Osteocyte (in vitro differentiated cells): ENCODE measurements at places on chromosomes 11 and 22. TPM values are rescaled to one million over a fixed set of nuclear protein-coding genes. Genes with fewer than 3 reads are reported as not detected.

APOL5 gene
- total RNA-seq, result not detected in 2 replicates

MPZL2 gene
- total RNA-seq, result not detected in 2 replicates

VWA5A gene
- total RNA-seq, result 10.0 and 10.5 TPM in 2 replicates

- H3K36me3 ChIP-seq, result no peaks in the 10 kb centered on the region
- H3K4me3 ChIP-seq, result no peak overlapping the region
- DNase-seq, result no peak
- H3K4me1 ChIP-seq, result no peaks in the 10 kb centered on the region
- no peaks in the 10 kb centered on the region for H3K27me3 ChIP-seq
These were observed 334.5 kb downstream of the CTTN start for GRCh38 chr11:70732881-70733196.

ARHGAP8 gene
- total RNA-seq, result 0.89 and 1.5 TPM in 2 replicates

DNA sequence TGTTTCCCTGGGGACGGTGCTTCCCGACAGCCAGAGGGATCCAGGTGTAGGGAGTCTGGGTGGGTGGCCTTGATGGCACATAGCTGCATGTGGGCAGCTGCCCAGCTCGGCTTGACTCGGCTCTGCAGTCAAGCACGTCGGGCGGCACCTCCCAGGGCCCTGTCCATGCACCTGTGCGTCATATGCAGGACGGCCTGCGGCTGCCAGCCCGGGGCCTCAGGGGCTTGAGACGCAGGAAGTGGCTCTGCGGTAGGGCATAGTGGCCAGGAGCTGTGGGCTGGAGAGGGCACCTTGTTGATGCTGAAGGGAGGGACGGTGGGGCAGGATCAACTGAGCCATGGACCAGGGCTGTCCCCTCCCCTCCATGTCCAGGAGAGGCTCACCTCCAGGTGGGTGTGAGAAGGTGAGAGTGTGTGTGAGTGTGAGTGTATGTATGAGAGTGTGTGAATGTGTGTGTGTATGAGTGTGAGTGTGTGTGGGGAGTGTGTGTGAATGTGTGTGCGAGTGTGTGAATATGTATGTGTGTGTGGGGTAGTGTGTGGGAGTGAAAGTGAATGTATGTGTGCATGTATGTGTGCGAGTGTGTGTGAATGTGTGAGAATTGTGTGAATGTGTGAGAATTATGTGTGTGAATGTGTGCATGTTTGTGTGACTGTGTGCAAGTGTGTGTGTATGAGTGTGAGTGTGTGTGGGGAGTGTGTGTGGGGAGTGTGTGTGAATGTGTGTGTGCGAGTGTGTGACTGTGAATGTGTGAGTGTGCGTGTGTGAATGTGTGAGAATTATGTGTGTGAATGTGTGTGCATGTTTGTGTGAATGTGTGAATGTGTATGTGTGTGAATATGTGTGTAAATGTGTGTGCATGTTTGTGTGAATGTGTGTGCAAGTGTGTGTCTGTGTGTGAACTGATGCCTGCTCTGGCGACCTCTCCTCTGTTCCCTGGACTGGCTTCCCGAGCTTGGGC lies 5.7 kb upstream of the SUN2 start:
- no peak for DNase-seq
- no peak overlapping the region for H3K27ac ChIP-seq
- no peak overlapping the region for H3K4me3 ChIP-seq
- no peaks in the 10 kb centered on the region for H3K36me3 ChIP-seq
- H3K4me1 ChIP-seq, result peaks cover 29% of the 10 kb centered on the region

DNA sequence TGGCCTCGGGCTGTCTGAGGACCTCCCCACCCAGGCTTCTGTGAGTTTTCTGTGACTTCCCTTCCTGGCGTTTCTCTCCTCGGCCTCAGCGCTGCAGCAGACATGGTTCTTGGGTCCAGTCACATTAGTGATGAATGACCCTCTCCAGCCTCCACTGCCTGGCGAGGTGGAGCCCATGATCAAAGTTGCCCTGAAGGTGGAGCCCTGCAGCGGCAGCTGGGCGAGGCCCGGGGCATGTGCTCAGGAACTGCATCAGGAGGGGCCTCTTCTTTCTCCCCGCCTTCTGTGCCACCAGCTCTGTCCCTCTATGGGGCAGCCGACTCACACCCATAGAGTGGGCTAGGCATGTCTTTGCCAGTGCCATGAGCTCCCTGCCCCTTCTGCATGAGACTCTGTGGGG lies 1079.7 kb downstream of the TBC1D22A start:
- DNase-seq, result no peak
- H3K27me3 ChIP-seq, result no peaks in the 10 kb centered on the region
- H3K4me3 ChIP-seq, result no peak overlapping the region
- no peaks in the 10 kb centered on the region for H3K36me3 ChIP-seq
- H3K27ac ChIP-seq, result no peak overlapping the region

- DNase-seq, result peak; percentile 80
- no peak overlapping the region for H3K27ac ChIP-seq
- peaks cover 21% of the 10 kb centered on the region for H3K4me1 ChIP-seq
- no peak overlapping the region for H3K4me3 ChIP-seq
- peaks cover 51% of the 10 kb centered on the region for H3K36me3 ChIP-seq
- no peaks in the 10 kb centered on the region for H3K27me3 ChIP-seq
These were observed 36.2 kb upstream of the KRTAP5-7 start for GRCh38 chr11:71490731-71491390.

DNA sequence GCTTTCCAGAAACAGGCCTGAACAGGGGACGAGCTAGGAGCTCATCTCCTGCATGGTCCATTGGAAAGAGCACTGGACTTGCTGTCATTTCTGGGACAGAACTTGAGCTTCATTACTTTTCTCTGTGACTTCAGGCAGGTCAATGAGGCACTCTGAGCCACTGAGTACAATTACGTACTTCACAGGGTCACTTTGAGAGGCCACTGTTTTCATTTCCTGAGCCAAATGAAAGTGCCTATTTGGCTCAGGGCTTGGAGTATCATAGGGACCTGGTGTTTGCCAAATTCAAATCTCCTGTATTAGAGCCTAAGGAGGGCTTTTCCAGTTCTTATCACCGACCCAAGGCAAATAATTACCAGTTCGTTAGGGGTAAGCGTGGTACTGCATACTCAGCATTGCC lies 319.3 kb downstream of the CADM1 start:
- no peak overlapping the region for H3K4me3 ChIP-seq
- no peak for DNase-seq
- no peaks in the 10 kb centered on the region for H3K4me1 ChIP-seq
- no peak overlapping the region for H3K27ac ChIP-seq

ART1 gene
- not detected in 2 replicates for total RNA-seq

DNA sequence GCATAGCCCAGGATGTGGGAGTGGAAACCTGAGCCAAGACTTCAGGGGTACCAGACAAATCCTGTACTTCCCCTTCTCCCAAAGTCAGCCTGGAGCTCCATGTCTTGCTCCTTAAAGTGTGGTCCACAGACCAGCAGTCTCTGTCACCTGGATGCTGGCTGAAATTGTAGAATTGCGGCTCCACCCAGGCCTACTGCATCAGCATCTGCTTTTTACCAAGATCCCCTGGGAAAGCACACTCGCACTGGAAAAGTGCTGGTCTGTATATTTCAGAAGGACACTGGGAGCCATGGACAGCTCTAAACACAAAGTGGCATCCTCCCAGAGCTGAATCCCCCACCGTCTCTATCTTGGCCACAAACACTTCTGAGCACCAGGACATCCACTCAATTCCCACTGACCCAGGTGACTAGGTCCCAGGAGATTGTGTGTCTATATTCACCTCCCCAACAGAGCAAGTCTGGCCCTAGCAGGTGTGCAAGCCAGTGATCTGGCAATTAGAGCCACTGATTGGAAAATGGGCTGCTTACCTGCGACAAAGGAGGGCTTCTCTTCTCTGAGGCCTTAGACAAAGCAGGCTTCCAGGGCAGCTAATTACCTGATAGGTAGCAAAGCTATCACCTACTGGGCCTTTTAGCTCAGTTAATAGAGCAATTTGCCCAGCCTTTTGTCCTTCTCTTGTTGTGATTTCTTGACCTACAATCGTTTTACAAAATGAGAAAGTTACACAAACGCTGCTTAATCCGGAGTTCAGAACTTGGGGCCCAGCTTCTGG lies 443.3 kb downstream of the MN1 start:
- no peak overlapping the region for H3K4me3 ChIP-seq
- H3K27me3 ChIP-seq, result no peaks in the 10 kb centered on the region
- H3K36me3 ChIP-seq, result peaks cover 9% of the 10 kb centered on the region
- DNase-seq, result no peak
- no peak overlapping the region for H3K27ac ChIP-seq

GRCh38 chr11:69918938-69919650 lies 99.9 kb upstream of the FGF3 start:
- H3K27ac ChIP-seq, result no peak overlapping the region
- no peak overlapping the region for H3K4me3 ChIP-seq
- H3K4me1 ChIP-seq, result peaks cover 10% of the 10 kb centered on the region
- H3K36me3 ChIP-seq, result no peaks in the 10 kb centered on the region

GRCh38 chr11:93849751-93850593 lies 446 bp downstream of the VSTM5 start:
- H3K27ac ChIP-seq, result no peak overlapping the region
- no peak overlapping the region for H3K4me3 ChIP-seq
- H3K27me3 ChIP-seq, result no peaks in the 10 kb centered on the region
- peak; percentile 81 for DNase-seq
- H3K36me3 ChIP-seq, result no peaks in the 10 kb centered on the region

DNA sequence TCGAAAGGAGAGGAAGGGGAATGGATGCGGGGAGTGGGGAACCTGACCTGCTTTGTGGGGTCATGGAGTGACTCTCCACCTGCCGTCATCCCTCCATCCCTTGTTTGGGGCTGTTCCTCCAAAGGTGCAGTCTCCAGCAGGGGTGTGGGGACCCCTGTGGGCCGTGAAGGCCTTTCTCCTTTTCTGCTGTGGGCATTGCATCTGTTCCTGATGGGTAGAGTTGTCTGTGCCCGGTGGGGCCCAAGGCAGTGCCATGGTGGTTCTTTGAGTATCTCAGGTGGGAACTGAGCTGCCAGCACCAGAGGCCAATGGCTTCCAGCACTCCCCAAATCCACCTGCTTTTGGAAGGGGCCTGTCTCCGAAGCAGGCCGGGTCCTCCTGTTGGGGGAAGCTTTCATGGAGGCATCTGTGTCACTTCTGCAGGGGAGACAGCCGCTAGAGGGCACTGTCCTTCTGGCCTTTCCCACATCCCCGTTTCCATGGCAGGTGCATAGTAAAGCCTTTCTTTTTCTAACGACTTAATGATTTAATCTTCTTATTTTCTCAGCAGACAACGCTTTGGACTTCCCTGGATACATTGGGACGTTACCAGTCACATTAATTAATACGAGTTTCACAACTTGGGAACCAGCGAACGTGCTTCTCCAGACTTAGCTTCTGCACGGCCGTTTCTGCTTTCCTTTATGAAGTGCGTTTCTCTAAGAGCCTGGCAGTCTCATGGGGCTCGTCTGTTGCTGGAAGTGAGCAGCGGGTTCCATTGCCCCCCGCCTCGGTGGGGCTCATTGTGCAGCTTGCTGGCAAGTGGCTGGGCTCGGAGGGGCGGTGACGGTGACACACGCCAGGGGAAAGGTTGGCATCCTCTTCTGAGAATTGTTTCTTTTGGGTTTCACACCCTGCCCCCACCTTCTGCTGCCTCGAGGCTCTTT lies 57.1 kb downstream of the PARVB start:
- no peaks in the 10 kb centered on the region for H3K27me3 ChIP-seq
- no peaks in the 10 kb centered on the region for H3K36me3 ChIP-seq
- H3K4me3 ChIP-seq, result no peak overlapping the region
- no peaks in the 10 kb centered on the region for H3K4me1 ChIP-seq
- no peak overlapping the region for H3K27ac ChIP-seq

GRCh38 chr11:88169471-88169870 lies 5.8 kb downstream of the RAB38 start:
- DNase-seq, result no peak
- no peaks in the 10 kb centered on the region for H3K36me3 ChIP-seq
- H3K4me1 ChIP-seq, result peaks cover 2% of the 10 kb centered on the region
- H3K4me3 ChIP-seq, result no peak overlapping the region
- peaks cover 1% of the 10 kb centered on the region for H3K27me3 ChIP-seq
- H3K27ac ChIP-seq, result no peak overlapping the region

OR52I2 gene
- not detected in 2 replicates for total RNA-seq

GRCh38 chr11:30585892-30586250 lies 282 bp downstream of the MPPED2 start:
- no peaks in the 10 kb centered on the region for H3K36me3 ChIP-seq
- H3K27me3 ChIP-seq, result peaks cover 75% of the 10 kb centered on the region
- DNase-seq, result no peak
- H3K4me3 ChIP-seq, result peak overlapping the region; percentile 36
- H3K4me1 ChIP-seq, result peaks cover 12% of the 10 kb centered on the region

TEX54 gene
- not detected in 2 replicates for total RNA-seq

GRCh38 chr11:114033066-114033465 lies 26.4 kb upstream of the ZBTB16 start:
- H3K36me3 ChIP-seq, result no peaks in the 10 kb centered on the region
- H3K4me3 ChIP-seq, result no peak overlapping the region
- H3K27me3 ChIP-seq, result peaks cover 39% of the 10 kb centered on the region
- H3K27ac ChIP-seq, result no peak overlapping the region
- DNase-seq, result no peak

DNA sequence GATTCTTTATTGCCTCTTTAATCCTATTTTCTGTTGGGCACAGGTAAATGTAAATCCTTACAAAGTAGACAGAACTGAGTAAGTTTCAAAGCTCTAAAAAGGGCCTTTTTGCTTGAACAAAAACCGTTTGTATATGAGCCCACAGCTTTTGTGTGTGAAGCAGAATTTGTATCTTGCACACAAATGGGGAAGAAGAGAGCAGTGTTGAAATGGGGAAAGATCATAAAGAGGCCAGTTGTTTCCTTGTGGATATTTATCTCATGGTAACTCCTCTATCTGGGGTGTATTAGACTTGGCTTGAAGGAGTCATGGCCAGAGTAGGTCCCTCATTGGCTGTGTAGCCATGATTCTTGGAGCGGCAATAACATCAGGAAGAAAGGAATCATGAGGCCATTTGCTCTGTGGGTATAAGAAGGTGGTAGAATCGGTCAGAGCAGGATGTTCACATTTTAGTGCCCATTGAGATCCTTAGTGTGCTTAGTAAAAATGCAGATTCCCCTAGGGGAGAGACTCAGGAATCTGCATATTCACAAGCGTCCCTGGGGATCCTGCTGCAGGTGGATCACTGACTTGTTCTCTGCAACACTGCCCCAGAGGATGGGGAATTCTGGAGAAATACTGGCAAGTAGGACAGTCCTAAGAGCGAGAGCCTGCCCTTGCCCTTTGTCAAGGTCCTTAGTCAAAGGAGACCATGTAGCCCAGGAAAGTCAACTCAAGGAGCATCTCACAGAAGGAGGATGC lies 126.5 kb downstream of the LDLRAD3 start:
- peaks cover 29% of the 10 kb centered on the region for H3K4me1 ChIP-seq
- H3K36me3 ChIP-seq, result peaks cover 7% of the 10 kb centered on the region
- no peak overlapping the region for H3K4me3 ChIP-seq
- no peak for DNase-seq

OR4A16 gene
- not detected in 2 replicates for total RNA-seq

- H3K27ac ChIP-seq, result no peak overlapping the region
- no peak overlapping the region for H3K4me3 ChIP-seq
- DNase-seq, result no peak
- peaks cover 4% of the 10 kb centered on the region for H3K36me3 ChIP-seq
These were observed 58.4 kb upstream of the RASSF10 start for GRCh38 chr11:12950670-12951069.

DNA sequence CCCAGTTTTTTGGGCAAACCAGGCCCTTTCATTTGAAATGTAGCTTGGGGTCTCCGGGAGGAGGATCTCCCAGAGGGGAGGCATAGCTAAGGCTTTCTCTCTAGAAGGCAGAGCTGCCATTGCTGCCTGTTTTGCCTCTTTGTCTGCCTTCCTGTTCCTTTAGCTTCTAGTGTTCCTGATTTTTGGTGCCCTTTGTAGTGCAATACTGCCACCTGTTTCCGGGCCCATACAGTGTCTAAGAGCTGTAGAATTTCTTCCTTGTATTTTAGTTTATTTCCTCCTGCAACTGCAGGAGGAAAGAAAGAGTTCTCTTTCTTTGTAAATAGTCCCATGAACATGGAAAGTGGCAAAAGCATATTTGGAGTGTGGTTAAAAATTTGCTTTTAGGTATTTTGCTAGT lies 19.3 kb upstream of the GLYATL1 start:
- no peak overlapping the region for H3K27ac ChIP-seq
- no peaks in the 10 kb centered on the region for H3K36me3 ChIP-seq
- H3K4me3 ChIP-seq, result no peak overlapping the region
- DNase-seq, result no peak
- H3K27me3 ChIP-seq, result peaks cover 20% of the 10 kb centered on the region

CASP5 gene
- not detected in 2 replicates for total RNA-seq
